GM04504 (cell line): ENCODE measurements at places on chromosomes 6 and 20.

GRCh38 chr6:111680015-111680712, 74.5 kb upstream of the TRAF3IP2 start:
- DNase-seq, result no peak

DNA sequence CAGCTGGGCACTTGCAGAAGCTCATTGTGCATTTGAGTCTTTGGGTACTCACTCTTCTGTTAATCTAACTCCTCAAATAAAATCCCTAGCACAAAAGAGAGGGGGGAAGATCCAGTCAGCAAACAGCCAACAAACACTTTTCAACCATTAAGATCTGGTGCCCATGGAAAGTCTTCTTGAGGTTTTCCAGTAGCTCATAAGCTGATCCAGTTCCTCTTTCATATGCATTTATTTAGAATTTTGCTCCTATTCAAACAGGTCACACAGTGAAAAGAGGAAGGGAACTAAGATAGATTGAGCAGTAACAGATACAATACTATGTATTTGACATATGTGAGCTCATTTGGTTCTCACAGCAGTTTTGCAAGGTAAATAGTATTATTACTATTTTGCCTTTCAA, 38.6 kb downstream of the HLA-DPB1 start:
- DNase-seq, result no peak

DNA sequence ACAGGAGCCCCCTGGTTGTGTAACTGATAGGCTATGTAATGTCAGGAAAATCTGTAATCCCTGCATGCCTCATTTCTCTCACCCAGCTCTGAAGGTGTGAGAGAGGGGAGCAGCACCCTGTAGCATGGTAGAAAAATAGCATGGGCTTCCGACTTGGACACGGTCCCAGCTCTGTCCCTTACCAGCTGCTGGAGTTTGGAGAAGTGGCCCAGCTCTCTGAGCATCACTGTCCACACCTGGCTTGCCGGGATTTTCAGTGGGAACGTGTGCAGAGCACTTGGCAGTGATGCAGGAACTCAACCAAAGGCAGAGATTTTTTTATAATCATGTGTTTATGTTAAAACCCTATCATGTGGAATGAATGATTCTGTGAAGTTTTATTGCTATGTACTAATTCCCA, 34.6 kb downstream of the STK35 start:
- no peak for DNase-seq

DNA sequence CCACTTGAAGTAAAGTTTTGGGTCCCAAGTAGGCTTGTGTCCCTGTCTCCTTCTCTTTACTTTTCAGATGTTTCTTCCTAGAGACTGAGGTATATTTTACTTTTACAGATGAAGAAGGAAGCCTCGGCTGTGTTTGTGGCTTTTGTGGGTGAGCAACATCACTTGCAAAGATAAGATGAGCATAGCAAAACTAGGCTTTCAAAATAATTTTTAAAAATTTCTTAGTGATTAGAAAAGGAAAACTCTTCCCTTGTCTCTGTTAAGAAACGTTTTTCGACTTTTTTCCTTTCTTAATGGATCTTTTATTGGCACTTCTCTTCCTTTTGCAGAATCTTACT, 7.6 kb downstream of the PTPN1 start:
- DNase-seq, result no peak

DNA sequence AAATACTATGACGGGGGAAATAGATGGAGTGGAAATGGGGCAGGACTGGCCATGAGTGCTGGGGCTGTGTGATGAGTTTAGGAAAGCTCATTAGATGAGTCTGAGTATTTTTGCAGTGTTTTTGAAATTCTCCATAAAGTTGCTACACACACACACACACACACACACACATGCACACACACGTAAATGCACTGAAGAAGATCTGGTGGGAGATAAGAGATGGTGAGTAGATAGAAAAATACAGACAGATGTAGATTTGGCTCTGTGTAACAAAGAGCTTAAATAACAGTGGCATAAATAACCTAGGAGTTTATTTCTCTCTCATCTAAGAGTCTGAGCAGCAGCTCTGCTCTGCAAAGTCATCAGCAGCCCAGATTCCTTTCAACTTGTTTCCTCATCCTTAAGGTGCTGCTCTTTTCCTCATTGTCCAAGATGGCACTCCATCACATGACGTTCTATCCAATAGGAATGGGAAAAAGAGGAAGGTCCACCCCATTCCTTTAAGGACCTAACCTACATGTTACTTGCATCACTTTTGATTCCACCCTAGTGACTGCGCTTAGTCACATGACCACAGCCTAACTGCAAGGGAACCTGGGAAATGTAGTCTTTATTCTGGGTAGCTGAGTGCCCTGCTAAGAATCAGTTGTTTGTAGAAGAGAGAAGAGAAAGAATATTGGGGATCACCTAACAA, 76.4 kb downstream of the EYA2 start:
- no peak for DNase-seq

DNA sequence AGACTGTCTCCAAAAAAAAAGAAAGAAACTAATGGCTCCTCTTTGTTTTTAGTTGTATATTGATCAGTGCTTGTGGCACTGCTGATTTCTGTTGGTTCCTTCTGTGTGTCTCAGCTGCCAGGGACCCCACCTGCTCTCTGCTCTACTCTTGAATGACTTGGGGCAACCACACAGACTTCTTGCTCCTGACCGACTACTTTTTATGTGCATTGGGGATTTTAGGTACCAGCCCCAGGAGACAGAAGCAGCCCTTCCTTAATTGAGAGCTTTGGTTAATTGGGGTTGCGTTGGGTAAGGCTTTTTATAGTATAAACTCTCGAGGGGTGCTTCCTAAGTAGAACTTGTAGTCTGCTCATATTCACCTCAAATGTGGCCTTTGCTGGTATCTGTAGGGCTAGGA, 6.9 kb downstream of the STK35 start:
- DNase-seq, result no peak

- DNase-seq, result no peak
Measured at GRCh38 chr6:8953310-8953709, 518.0 kb upstream of the SLC35B3 start.

DNA sequence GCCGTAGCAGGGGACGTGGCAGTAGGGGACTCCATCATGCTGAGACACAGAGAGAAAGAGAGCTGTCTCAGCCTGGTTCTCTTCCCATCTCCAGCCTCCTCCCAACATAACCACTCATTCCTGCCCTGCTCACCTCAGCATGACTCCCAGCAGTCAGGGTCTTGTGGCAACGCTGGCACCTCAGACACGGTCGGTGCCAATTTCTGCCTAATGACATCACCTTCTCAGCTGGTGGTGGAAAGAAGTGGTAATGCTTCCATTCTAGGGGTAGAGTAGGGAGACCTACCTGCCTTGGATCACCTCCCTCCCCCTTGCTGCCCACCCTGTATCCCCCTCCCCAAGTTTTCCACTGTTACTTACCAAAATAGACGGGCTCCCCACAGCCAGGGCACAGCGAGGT, 2.5 kb downstream of the CRIP3 start:
- DNase-seq, result no peak

DNA sequence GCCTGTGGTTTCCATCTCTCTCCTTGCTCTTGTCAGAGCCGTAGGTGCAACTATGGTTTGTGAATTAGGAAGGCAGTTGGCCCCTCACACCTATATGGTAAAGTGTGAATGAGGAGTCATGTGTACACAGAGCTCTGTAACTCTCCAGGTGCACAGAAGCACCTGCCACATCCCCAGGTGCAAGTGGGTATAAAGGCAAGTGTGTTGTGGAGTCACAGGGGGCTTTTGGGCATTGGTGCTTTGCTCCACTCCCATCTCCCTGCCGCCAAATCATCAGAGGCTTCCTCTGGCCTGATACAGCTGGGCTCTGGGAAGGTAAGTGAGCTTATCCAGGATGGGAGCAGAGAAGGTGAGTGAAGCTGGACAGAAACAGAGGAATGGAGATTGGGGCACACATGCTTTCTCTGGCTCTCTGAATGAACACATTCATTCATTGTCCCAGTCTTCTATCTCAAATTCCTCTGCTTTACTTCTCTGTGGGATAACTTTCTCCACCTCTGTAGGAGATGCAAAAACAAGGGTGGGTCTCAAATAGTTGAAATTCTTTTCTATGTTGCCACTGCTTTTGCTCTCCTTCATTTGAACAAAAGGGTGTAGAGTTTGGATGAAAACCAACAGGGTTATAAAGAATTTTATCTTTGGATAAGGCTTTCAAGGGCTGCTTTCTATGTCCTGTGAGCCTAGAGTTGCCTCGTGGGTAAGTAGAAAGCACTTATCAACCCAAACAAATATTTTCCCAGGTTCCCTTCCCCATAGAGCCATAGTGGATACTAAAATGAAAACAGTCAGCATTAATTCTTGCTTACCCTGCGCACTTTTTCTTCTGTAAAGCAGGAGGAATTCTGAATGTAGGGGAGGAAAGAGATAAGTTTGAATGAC, 45.0 kb upstream of the RIPOR2 start:
- no peak for DNase-seq

- DNase-seq, result no peak
Measured at GRCh38 chr6:136334465-136334846, 44.8 kb upstream of the BCLAF1 start.
